ENCODE measurements at places on chromosomes 1 and 21.

DNA sequence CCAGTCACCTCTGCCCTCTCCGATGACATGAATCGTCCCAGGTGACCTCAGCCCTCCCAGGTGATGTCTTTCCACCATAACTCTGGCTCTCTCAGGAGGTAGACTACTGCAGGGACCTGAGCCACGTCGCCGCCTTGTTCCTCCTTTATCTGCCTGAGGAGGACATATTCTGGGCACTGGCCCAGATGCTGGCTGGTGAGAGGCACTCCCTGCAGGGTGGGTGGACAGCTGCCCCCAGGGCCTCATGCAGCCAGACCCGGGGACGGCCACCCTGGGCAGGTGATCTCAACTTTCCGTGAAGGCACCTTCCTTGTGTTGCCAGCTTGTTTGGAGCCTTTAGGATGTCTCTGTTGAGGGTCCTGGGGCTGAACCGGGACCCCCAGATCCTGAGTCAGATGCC lies 13.9 kb upstream of the ZBTB17 start:
- no peak for DNase-seq

DNA sequence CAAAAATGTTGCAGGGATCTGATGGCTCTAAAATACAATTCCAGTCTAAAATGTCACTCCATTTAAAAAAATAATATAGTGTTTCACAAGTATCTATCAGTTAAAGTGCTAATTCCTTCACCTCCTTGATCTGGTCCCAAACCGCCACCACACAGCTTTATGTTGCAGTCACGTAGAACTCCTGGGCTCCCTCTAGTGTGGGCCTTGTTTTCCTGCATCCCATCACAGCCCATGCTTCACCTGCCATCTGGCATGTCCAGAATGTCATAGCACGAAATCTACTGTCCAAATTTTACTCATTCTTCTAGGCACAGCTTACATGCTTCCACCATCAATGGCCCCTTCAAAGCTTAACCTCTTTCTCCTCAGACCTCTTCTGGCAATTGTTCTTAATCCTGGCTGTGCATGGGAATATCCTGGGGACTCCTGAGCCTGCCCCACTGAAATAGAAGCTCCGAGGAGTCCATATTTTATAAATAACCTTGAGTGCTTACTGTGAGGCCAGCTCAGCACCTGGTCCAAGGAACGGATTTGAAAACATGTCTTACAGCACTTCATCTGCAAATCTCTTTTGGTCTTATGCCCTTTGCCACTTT lies 15.5 kb downstream of the FYB2 start:
- DNase-seq, result peak; percentile 38

DNA sequence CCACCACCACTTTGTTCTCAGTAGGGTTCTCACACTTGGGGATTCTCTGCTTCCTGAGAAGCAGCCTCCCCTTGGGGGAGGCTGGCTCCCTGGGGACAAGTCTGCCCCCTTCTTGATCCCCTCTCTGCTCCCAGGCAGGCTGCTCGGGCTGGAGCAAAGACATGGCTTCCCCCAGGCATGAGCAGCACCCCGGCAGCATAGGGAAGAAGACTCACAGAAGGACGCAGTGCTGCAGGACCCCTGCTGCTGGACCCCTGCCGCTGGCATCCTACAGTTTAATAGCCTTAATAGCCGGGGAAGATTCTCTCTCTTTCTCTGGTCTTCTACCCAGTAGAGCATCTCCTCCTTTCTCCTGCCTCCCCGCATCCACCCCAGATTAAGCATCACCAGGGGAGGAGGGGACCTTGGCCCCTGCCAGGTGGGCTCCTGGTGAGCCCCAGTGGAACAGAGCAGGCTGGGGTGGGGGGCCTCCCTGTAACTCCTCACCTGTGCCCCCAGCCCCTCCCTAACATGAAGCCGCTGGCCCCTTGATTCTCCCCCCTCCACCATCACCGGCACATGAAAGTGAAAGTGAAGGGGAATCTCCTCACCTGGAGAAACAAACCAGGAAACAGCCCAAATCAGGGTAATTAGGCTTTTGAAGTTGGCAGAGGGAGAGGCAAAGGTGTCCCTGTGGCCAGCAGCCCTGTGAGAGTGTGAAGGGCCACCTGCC lies 2.5 kb downstream of the WNT3A start:
- no peak for DNase-seq

DNA sequence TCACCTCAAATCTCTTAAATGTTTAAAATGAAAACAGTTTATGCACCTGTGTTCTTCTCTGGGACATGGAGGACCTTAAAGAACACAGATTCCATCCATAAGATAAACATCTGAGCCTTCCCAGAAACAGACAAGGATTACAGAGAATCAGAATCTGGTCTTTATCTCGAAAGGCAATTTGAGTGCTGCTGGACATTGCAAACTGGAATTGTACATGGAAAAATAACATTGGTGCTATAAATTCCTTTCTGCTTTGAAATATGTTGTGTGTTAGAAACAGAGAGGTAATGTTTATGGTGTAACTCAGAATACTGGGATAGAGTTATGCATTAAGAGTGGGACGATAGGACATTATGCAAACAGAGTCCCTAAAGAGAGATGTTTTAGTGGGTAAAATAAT lies 6.6 kb upstream of the DDR2 start:
- DNase-seq, result no peak

DNA sequence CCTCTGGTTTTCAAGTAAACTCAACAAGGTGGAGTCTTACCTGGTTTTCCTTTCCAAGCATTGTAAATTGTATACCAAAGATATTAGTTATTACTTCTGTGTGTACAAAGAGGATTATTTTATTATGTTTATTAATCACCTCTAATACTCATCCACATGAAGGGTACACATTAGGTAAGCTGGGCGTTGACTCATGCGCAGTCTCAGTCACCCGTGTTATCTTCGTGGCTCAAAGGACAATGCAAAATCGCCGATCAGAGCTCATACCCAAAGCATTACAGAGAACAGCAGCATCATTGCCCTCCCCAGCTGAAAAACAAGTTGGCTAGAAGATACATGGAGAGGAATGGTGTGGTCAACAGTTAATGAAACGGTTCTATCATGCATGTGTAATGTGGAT lies 148.7 kb downstream of the NR5A2 start:
- DNase-seq, result no peak

- DNase-seq, result no peak
Measured at GRCh38 chr1:109764561-109765482, 1.1 kb upstream of the EPS8L3 start.

GRCh38 chr1:33634806-33635205 lies 162.4 kb downstream of the ZSCAN20 start:
- DNase-seq, result peak; percentile 34

DNA sequence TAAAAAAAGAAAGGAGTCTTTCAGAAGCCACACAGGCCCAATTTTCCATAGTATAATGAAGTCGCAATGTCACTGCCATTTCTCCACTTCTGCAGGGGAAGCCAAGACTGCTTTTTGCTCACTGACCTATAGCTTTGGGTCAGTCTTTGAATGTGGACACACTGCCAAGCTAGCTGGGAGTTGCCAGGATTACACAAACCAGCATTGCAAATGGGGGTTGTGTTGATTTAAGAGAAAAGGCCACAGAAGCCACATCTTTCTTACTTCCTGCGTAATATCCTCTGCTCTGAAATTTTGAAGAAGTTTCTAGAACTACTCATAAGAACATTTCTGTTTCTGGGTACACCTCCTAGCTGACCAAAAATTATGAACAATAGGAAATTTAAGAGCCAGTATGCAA lies 45.8 kb upstream of the SAMSN1 start:
- no peak for DNase-seq

- DNase-seq, result no peak
Measured at GRCh38 chr1:74767490-74767889, 34.5 kb downstream of the TYW3 start.

- DNase-seq, result no peak
Measured at GRCh38 chr1:3162322-3162882, 93.4 kb downstream of the PRDM16 start.

DNA sequence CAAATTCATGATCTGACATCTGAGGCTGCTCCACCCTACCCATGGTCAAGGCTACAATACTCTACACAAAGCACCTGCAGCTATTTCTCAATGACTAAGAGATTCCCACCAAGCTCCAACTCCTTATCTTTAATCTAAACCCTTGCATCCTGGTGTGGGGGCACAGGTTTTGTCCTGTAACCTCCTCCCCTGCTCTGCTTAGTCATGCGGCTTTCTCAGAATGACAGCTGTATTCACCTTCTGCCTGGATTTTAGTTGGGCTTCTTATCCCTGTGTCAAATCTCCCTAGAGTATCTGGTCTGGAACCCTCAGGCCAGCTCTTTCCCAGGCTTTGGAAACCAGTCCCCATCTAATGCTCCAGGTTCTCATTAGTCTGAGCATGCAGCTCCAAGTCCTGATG lies 159.0 kb downstream of the BARHL2 start:
- DNase-seq, result peak; percentile 7

DNA sequence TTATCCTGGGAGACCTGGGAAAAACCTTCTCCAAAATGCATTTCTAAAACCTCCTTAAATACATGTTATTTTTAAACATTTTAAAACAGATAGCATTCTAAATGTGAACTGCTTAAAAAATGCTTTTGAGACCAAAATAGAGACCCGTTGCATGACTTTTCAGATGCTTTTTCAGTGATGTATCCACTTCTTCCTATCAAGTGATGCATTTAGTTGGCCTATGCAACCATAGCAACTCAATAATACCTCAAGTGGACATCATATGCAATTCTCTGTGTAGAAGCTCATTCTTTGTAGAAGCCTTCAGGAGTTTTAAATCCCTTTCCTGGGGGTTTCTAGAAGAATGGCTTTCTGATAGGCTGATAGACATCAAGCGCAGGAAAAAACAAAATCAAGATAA lies 94.5 kb upstream of the RAVER2 start:
- no peak for DNase-seq

DNA sequence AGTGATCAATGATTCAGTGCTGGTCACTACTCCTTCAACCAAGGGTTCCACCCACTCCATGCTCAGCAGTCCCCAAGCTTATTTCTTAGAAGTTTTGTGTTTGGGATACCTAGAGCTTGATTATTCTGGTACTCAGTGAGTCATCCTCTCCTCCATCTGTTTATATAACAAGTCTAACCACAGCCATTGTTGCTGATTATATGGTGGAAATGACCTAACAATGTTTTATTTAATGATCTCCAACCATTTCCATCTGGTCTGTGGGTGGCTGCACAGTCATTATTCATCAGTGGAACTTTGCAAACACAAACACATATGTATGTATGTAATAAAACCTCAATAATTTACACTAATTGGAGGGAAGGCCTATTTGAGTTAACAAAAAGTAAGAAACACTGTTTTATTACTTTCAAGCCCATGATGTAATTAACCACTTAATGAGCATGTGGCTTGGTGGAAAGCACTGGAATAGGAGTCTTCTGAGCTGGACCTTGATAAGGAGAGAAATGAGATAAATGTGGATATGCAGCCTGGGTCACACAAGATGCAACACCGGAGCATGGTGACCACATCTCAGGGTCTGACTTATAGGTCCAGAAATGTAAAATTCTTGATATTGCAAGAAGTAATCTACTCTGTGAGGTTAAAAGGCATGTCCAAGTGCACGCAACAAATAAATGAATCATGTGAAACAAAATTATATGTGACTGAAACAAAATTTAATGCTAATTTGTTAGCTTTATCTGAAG lies 99.0 kb upstream of the WLS start:
- DNase-seq, result peak; percentile 91

DNA sequence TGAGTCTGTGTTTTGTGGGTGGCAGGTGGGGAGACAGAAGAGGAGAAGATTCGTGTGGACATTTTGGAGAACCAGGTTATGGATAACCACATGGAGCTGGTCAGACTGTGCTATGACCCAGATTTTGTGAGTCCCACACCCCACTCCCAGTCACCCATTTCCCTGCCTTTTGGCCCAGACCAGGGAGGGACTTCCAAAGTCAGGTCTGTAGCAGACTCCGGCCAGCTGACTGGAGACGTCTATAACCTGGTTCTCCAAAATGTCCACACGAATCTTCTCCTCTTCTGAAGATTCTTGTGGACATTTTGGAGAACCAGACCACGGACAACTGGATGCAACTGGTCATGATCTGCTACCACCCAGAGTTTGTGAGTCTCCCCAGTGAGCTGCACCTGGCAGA lies 1.6 kb downstream of the GSTM5 start:
- no peak for DNase-seq

- no peak for DNase-seq
Measured at GRCh38 chr1:241713316-241713715, 61.2 kb downstream of the WDR64 start.

DNA sequence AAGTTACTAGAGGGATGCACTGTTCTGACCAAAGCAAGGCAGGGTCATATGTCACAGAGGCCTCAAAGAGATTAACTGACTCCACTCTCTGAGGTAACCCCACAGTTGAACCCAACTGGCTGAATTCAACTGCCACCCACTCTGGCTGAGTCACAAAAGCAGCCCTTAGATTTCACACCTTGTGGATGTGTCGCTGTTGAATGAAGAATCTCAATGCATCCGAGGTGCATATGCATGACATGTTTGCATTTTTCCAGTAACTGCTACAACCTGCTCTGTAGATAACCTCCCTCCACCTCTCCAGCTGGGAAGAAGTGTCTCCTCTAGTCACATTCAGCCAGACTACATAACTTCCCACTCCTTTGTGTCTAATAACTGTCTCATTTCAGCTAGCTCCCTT lies 27.9 kb upstream of the KIF21B start:
- DNase-seq, result no peak

- DNase-seq, result no peak
Measured at GRCh38 chr1:226788965-226789364, 49.9 kb upstream of the ITPKB start.

- peak; percentile 27 for DNase-seq
Measured at GRCh38 chr1:62082456-62083363, 111.9 kb upstream of the L1TD1 start.

DNA sequence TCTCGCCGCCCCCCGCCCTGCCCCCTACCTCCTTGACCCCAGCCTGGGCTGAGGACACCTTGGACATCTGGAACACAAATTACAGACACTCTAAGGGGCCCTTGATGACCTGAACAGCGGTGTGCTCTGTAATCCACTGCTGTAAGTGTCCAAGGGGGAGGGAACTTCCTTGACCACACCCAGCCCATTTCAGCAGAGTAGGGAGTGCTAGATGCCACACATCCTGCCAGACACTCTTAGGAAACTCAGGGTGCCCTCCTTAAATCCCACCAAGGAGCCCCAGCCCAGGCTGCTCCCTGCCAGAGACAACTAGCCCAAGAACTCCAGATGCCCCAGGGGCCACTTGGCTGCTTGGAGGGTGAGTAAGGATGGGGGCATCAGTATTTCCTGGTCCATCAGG lies 282.2 kb downstream of the RRAGC start:
- no peak for DNase-seq

DNA sequence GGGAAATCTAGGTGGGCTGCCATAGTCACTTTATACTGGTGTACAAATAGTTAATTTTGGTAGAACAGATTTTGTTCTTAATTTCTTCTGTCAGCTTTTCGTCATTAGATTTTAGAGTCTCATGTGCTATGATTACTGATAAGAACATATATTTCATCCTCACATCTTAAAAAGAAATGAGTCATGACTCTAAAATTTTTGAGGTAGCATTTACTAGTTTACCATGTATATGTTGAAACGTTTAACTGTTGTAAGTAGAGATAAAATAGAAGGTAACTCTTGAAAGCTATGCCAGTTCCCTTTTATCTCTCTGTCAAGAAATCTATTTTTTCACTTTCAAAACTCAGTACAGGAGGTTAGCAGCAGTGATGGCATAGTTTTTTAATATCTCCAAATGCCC lies 53.4 kb downstream of the KLHL20 start:
- DNase-seq, result no peak

Data from SW480 (cell line).